CD4-positive, alpha-beta T cell treated with Interleukin-2 at 100 ng/mL for 4 hours (primary cell): ENCODE measurements at places on chromosomes 5 and 9.

DNA sequence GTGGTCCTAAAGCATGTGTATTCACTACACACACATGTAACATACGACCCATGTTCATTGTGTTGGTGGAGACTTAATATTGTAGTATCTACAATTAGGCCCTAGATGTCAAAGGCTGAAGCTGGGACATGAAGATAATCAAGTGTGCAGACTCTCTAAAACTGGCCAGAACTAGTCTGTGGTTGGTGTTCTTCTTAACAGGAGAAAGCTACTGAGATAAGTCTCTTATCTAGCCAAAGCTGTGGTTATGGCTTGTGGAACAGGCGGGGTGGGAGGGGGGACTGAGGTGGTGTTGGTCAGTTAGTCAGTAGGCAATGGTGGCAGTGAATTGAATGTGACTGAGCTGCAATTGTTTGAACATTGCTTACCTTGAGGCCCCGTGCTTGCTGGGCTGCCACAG lies 112.7 kb upstream of the SLC24A2 start:
- no peak for DNase-seq

- no peak for DNase-seq
These were observed 20.9 kb downstream of the ZBED3 start for GRCh38 chr5:77066184-77066583.

- no peak for DNase-seq
These were observed 19.3 kb downstream of the DMRT3 start for GRCh38 chr9:995781-996180.

DNA sequence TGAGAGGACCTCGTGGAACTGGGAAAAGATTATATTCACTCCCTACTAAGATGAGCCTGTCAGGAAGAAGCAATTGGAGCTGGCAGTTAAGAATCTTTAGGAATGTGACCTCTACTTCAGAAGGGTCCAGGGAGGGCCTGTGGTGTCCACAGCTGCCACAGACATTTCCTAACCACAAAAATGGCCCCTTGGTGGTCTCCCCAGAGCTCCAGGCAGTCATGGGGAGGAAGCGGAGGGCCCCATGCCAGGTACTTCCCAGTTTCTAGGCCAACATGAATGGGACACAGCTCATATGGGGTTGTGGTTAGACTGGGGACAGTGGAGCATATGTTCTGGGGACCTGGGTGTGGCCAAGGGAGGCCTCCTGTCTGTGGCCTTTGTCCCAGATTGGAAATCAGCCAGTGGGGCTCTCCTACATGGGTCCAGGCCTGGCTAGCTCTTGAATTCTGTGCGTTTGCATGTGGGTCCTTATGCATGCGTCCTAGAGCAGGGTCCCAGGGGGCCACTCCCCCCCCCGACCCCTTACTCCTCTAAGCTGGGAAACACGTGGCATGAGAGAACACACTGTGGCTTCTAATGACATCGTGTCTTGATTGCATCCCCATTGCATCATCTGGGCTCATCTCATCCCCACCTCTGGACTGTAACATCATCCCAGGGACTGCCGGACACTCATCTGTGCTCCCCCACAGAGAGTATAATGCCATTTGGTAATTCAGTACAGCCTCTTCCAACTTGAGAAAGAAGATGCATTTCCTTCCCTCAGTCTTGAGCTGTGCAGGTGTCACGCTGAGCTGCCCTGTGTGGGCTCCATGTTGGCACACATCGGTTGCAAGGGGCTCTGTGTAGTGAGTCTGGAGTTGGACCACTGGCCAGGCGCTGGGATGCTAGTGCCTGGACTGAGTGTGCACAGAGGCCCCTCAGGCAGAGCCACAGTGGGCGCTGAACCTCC lies 31.3 kb downstream of the IRF1 start:
- no peak for DNase-seq

DNA sequence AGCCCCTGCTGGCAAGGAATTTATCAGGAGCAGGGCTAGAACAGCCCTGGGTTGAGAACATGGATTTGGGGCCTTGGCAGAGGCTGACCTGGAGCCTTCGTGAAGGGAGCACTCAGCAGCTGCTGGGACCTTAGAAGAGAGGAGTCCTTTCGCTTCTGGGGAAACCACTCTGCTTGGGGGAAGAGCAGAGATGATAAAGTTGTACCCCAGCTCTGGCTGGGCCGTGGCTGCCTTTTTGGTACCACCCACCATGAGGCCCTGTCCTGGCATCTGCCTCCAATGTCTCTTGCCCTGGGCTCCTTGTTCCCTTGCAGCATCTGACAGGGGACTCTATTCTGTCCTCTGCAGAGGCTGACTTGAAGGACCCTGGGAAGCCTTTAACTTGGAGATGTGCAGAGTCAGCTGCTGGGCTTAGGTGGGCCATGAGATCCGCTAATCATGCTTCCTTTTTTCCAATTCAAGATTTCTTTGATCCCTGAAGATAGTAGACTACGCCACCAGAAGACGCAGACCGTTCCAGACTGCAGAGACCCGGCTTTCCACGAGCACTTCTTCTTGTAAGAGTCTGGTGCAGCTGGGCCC lies 20.2 kb downstream of the RGS3 start:
- no peak for DNase-seq
